ENCODE measurements at places on chromosomes 11 and 22.

- no peak for DNase-seq
These were observed 34.6 kb downstream of the APOL5 start for GRCh38 chr22:35752006-35752862.

DNA sequence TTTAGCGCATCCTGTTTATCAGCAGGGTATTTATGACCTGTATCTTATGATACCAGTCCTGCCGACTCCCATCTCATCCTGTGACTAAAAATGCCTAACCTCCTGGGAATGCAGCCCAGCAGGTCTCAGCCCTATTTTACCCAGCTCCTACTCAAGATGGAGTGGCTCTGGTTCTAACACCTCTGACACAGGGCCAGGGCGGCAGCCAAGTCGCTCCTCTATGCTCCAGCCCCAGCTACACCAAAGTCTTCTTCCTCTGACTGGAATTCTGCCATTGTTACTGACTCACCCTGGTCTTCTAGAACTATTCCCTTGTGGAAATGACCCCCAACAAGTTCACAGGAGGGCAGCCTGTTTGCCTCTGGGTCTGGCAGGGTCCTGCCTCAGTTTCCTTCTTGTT is 7.9 kb upstream of the C1QTNF6 start:
- no peak for DNase-seq

DNA sequence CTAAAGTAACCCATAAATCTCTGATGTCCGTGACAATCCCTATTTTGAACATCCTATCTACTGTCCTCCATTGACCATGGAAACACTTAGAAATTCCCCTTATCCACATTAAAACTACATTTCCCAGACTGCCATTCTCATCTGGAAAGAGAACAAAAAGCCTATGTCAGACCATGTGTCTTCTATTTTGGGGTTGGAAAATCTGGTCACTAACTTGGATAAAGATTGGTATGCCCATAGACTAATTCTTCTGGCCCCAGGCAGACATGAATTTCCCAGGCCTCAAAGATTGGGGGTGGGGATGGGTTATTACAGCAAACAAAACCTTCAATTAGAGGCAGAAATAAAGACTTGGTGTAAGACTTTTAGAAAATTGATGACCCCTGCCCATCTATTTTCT is 30.9 kb upstream of the CREB3L1 start:
- DNase-seq = no peak

- DNase-seq = no peak
These were observed 43.5 kb upstream of the KCNJ11 start for GRCh38 chr11:17432002-17432401.

- peak; percentile 49 for DNase-seq
These were observed at the start of gene EP300 for GRCh38 chr22:41092023-41092817. TSS of gene EP300 (plus strand) at chr22:41092592. CDS start at chr22:41093005, 413 bp downstream.

DNA sequence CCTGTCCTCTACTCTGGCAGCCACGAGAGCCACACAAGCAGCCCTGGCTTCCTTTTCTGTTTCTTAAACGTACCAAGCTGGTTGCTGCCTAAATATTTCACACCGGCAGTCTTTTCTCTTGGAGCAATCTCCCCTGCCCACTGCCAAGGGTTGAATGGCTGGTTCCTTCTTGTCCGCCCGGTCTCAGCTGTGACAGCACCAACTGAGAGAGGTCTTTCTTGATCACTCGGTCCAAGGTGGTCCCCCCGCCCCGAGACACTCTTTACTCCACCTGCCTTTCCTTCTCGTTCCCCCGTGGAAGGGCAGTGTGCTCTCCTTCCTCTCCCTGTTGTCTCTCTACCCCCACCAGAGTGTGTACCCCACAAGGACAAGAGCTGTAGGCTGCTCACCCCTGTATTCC is 33.7 kb upstream of the IGSF9B start:
- no peak for DNase-seq

- no peak for DNase-seq
These were observed 15.5 kb downstream of the CLMP start for GRCh38 chr11:123179586-123179985.

DNA sequence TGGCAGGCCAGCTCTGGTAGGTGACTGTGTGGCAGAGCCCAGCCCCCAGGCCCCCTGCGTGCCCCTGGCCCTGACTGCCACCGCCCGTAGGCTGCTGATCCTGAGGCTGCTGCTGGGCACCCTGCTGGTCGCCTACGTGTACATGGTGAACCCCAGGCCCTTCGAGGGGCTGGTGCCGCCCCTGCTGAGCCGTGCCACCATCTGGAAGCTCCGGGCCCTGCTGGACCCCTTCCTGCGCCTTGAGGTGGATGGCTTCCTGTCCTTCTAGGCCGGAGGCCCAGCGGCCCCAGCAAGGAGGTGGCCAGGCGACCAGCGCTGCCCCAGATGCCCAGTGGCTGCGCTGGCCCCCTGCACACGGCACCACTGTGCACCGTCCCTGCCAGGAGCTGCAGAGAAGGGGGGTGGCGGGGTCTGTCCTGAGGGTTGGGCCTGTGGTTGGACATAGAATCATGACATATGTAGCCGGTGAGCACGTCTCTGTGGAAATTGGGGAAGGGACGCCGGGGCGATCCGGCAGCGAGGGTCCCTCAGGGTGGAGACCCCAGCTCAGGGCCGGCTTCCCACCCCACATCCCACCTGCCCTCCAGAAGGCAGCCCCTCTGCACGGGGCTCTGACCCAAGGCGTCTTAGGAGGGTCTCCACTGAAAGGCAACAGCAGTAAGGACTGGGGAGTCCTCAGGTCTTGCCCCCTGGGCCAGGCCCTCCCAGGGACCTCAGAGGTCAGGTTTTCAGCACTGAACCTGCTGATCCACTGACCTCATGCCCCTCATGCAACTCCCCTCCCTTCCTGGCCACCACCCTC is 185.4 kb downstream of the IGLL1 start:
- DNase-seq = no peak

- no peak for DNase-seq
These were observed 271.4 kb downstream of the ETS1 start for GRCh38 chr11:128315933-128316332.

- DNase-seq = no peak
These were observed 79.9 kb upstream of the RAB1B start for GRCh38 chr11:66188580-66188979.

DNA sequence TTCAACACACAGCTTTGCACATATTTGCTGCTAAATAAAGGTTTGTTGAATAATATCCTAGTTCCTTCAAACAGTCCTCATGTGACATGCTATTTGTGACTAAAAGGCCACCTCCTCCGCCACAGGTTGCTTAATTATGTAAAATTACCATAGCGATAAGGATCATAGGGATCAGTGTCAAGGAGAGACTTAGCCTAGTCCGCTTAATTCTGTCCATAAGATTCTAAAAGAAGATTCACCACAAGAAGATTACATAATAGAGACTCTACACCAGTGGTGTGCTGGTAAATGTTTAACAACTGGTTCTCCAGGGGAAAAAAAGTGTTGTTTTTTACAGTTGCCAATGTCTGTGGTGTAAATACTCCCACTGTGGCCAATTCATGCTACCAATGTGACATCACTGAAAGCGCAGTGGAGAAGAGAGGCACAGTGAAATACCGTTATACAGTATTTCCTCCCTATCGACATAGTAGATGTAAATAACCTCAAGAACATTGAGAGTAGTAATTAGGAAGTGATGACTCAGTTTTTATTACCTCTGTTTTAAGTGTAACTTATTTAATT is 4.2 kb upstream of the CHRDL2 start:
- DNase-seq = no peak

DNA sequence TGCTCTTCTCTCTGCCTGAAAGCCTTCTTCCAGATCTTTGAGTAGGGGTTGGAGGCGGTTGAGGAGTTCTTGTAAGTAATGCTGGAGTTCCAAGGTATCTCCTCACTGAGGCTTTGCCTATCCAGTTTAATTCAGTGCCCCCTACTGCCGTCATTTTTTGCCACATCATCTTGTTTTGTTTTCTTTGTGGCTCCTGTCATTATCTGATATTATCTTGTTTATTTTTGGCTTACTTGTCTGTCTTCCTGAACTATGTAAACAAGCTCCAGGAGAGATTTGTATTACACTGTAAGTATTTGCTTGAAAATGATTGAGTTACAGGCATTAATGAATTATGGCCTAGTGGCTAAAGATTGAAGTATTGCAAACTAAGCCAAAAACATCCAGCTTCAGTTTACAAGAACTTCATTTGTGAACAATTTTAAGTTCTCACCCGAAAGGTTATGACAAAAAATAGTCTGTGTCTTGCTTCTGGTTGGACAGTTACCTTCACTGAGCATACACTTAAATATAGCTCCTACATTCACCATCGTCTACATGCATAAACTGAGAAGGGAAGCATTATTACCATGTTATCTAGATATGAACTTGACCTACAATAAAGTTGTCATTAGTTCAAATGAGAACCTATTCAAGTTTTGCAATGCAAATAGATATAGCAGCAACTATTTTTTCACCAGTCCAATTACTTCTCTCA is 154.8 kb downstream of the ARHGAP42 start:
- DNase-seq = no peak

GRCh38 chr11:116697639-116698038 is 75.1 kb downstream of the BUD13 start:
- no peak for DNase-seq

DNA sequence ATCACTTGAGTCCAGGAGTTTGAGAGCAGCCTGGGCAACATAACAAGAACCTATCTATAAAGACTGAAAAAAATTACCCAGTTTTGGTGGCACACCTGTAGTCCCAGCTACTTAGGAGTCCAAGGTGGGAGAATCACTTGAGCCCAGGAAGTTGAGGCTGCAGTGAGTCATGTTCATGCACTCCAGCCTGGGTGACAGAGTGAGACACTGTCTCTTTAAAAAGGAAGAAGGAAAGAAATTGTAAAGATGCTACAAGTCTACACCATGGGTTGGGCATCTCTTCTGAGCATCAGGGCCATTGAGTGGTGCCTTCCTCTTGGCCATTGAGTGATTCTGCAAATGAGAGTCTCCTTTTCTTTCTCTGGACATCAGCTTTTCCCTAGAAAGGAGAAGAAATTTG is 15.7 kb upstream of the MTMR3 start:
- no peak for DNase-seq

- DNase-seq = peak; percentile 68
These were observed 35.9 kb upstream of the PRDM11 start for GRCh38 chr11:45110562-45110961.

GRCh38 chr11:35077709-35078469 is 61.1 kb upstream of the CD44 start:
- no peak for DNase-seq

- DNase-seq = no peak
These were observed 104.2 kb downstream of the MYO18B start for GRCh38 chr22:25845985-25846745.

GRCh38 chr22:26656891-26657851 is at the start of gene MIAT:
TSS of gene MIAT (plus strand) at chr22:26657588.
- peak; percentile 37 for DNase-seq

DNA sequence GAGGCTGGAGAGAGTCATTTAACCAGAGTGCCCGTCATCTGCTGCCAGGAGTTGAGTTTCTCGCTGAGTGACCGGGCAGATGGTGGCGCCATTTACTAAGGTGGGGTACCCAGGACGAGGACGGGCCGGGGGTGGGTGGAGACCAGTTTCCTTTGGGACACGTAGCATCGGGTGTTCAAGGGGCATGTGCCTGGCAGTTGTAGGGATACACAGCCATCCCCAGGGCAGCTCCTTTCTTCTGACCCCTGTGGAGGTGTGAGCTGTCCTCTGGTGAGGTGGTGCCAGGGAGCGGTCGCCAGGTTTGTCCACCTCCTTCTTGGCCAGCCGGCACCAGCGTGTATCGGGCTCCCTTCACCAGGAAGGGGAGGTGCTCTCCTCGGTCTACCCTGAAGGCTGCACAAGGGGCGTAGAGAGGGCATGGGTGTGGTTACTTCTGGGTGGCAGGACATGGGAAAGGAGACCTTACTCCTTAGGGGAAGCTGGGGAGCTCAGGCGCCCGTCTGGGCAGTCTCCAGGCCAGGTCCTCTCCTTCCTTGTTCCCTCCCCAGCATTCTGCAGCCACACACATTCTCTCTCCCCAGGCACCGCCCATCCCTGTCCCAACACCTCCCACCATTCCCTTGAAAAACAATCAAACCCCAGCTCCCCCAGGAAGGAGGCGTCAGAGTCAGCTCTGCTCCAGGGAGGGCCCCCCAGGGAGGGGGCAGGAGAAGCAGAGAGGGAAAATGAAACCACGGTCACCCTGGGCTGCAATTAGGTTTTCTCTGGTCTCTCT is 10.3 kb upstream of the MB start:
- DNase-seq = peak; percentile 60

DNA sequence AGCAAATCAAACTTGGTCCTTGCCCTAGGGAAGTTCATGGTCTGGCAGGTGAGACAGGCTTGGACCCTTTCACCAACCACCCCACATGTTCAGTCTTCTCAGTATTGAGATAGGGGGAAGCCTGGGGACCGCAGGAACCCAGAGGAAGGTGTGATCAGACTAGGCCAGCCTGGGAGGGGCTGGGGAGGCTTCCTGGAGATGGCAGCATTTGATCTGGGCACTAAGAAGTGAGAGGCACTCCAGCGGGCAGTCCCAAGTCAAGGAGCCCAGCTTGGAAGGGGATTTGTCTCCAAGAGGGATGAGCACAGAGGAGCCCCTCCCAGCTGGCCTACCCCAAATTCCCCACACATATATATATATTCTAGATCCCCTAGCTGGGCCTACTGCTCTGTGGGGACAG is 5.4 kb downstream of the LRRC32 start:
- no peak for DNase-seq

GRCh38 chr22:22888571-22889353 is 1.1 kb downstream of the IGLL5 start:
- DNase-seq = no peak

DNA sequence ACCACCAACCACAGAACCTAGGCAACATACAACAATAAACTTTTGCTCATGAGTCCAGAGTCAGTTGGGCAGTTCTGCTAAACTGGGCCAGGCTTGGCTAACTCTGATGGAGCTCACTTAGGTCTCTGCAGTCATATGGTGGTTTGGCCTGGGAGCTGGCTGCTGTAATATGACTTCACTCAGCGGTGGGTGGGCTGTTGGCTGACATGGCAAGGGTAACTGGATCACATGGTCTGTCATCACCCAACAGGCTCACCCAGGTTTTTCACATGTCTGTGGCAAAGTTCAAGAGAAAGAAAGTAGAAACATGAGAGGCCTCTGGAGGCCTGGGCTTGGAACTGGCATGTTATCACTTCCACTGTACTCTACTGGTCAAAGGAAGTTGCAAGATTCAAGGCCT is 43.2 kb upstream of the CLMP start:
- DNase-seq = no peak

DNA sequence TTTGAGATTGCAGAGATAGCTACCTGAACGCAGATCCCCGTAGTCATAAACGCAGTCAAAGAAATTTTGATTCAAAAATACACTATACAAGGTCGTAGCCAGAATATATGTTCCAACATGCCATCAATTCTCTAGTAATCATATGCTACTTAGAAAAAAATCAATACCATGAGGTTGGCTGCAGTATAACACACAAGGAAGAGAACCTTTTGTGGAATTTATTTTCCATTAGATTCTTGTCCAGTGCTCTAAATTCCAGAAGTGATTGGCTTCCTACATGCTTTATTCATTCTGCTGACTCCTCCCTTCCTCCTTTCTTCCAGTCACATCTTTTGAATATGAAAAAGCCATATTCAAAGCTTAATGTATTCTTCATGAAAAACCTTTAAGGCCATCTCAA is 189.9 kb downstream of the NTM start:
- no peak for DNase-seq

GRCh38 chr22:40156001-40156516 is 21.7 kb upstream of the TNRC6B start:
- DNase-seq = peak; percentile 97

GRCh38 chr11:114366331-114367243 is 33.7 kb downstream of the C11orf71 start:
- no peak for DNase-seq

All from DMS153 (cell line).